CD14-positive monocyte (primary cell): ENCODE measurements at places on chromosomes 5 and 9.

DNA sequence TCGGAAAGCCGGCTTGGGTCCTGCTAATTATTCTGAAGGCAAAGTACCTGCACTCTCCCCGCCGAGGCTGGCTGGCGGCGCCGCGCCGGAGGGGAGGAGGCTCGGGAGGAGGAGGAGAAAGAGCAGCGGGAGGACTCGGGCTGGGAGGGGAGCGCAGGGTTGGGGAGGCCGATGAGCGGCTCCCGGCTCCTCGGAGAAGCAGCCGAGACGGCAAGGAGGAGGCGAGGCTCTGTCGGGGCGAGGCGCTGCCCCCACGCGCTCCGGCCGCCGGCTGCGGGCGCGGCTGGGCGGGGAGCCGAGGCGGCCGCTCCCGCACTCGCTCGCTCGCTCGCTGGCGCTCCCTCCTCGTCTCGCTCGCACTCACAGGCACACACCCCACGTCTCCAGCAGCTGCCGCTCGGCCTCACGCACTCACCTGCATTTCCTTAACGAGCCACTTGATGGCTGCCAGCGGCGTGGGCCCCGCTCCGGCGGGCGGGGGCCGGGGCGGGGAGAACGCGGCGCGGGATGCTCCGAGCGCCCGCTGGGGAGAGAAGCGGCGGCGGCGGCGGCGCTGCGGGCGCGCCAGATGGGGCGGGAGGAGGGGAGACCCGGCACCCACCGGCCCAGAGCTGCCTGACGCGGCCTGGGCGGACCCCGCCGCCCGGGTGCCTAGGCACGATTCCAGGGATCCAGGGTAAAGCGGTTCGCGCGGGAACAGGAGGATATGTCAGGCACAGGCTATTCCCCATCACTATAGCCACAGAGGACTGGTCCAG, at the start of gene PTPRD:
PTPRD (minus strand) TSS at position 362 of the 758 bp plus-strand sequence.
- no peak for DNase-seq

GRCh38 chr9:89555451-89556375, 49.1 kb upstream of the GADD45G start:
- DNase-seq = peak; percentile 15

DNA sequence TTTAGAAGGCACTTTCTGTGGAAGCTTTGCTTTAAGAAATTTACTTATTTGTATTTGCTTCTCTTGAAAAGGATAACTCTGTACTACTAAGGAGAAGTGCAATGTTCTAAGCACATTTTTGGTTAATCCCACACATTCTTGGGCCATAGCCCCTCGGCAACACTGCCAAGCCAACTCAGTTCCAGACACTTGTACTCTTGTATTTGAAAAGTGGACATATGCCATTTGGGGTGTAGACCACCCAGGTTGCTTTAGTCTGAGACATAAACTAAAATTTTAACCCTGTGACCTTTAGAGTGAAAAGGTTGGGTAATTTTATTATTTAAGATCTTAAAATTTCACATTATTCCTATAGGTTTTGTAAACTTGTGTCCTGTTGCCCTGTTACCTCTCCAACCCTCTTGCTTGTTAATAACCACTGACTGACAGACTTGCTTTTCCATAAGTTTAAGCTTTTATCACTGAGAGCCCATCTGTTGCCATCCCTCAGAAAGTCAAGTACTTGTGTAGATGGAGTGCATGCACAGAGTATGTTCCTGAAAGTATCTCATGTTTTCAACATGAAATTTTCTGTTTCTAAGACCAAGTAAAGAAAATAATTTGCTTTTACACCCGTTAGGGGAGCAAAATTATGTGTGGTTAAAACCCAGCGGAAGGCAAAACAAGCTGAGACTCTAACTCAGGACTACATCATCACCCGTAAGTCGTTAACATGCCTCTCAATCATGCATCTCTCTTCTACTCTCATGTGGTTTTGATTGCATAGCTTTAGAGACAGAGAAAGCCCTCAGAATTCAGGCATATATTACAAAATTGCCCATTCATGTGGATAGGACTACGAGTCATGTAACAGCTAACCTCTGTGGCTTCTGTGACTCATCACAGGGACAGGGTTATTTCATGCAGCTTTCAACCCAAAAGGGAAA, 117.3 kb downstream of the GDNF start:
- peak; percentile 68 for DNase-seq

DNA sequence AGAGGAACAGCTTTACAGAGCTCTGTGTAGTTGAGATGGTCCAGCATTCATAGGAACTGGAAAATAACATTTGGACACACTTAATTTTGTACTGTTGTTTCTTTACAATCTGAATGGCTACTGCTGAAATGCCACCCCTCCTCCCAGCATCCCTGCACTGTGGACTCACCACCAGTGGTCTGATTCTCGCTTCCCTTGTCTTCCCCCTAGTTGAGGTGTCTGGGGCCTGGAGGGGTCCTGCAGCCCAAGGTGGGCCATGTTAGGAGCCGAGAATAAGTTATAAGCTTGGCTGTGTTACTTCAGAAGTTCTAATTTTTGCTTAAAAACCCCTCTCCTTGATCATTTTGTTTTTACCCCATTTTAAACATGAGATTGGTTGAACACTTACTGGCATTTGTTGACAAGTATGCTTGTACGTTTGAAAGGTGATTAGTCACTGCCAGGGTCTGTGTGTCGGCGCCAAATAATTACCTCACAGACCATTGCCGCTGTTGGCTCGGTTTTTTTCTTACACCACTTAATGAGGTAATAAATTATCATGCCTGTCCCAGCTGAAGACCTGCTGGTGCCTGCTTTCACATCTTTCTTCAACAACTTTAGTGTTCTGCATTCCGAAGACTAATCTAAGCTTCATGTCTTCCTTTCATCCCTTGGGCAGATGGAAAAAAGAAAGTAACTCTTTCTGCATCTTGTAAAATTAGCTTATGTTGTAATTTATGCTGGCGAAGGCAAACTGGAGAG, 65.8 kb downstream of the MCCC2 start:
- no peak for DNase-seq

DNA sequence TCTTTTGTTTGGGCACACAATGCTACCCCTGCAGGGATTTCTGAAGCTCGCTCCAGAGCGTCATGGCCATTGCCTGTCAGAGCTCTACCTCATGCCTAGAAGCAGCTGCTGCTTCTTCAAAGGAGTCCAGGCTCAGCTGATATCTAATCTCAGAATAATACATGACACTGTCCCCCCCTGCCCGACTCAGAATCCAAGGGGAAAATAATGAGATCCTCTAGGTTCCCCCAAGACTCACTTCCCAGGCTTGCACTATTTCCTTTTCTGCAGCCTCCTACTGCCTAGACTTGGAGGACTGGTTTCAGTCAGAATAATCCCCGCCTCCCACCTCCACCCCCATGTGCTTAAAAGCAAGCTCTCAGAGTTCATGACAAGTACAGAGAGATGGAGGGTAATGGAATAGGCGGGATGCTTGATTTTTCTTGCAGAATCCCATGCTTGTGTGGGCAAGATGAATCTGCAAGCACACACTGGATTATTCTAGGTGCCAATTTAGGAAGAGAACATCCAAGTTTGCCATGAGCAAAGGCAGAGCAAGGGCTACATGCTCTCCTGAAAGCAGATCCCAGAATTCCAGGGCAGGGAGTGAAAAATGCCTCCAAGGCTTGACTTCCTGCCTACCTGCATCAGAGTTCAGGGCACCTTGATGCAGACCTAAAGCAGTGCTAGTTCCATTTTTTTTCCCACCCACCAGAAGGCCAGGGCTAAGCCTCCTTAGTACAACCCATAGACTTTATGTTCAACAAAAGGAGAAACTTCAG, 97.4 kb upstream of the IFNK start:
- no peak for DNase-seq

DNA sequence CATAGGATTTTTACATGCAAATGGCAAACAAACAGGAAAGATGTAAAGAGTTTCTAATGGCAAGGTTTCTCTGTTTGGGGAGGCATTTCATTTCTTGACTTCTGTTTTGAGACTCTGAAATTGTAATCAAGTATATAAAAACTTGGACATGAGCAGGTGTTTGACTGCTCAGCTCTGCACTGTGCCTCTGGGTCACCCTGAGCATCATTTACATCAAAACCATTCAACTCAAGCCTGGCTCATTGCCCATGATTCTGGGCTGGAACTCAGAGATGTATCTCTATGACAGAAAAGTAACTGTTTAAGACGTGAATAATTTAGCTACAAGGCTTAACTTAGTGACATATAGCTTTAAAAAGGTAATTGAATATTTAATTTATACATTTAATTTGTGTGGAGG, 1402.4 kb upstream of the NUDT12 start:
- no peak for DNase-seq

DNA sequence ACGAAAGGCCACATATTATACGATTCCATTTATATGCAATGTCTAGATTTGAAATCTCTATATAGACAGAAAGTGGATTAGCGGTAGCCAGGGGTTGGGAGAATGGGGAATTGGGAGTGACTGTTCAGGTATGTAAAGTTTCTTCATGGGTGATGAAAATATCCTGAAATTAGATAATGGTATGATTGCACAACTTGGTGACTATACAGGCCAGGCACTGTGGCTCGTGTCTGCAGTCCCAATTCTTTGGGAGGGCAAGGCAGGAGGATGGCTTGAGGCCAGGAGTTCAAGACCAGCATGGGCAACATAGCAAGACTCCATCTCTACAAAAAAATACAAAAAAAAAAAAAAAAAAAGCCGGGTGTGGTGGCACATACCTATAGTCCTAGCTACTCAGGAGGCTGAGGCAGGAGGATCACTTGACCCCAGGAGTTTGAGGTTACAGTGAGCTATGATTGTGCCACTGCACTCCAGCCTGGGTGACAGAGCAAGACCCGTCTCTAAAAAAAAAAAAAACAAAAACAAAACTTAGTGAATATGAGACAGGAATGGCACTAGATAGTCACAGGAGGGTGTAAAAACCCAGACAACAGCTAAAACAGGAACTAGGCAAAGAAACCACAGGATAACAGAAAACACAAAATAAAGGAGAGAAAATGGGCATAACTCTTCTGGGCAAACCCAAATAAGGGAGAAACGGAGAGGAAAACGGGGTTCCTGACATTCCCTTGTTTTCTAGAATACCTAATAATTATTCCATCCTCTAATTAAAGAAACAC, 72.1 kb upstream of the ZNF618 start:
- DNase-seq = no peak
